Astrocyte of the spinal cord (primary cell): ENCODE measurements at places on chromosomes 1 and 21.
A peak's percentile ranks its signal among the peaks of the same experiment; 100 is the strongest.

DNA sequence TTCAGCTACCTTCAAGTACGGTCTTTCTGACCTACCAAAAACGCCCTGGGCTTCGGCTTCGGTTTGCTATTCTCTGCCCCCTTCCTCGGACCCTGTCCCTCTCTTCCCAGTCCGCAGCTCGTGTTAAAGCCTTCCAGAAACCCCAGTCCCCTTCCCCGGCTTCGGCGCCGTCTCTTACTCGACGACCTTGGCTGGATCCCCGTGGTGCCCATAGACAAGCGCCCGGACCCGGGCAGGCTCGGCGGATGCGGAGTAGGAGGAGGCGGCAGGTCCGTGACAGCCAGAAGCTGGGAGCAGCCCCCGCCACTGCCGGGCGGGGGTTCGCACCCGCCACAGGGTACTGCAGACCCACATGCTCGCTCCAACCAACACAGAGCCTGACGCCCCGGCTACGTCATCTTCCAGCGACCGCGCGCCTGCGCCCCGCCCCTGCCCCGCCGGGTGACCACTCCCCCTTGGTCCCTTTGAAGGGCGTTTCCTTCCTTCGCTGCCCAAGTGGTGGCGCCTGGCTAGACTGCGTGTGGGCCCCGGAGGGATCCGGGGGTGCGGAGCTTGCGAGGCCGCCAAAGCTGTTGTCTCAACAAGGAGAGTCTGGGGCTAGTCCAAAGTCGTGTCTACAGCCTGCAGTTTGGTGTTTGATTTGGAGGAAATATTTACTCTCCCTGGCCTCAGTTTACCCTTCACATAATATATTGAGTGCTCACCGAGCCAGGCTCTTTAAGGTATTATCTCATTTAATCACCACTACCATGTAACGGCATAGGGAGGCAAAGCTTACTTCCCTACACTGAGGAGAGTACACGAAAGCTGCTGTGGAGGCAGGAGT, at the start of gene MECR:
MECR (minus strand) TSS at position 382 of the 826 bp plus-strand sequence; CDS start at position 354, 28 bp downstream.
- peak; percentile 92 for DNase-seq

DNA sequence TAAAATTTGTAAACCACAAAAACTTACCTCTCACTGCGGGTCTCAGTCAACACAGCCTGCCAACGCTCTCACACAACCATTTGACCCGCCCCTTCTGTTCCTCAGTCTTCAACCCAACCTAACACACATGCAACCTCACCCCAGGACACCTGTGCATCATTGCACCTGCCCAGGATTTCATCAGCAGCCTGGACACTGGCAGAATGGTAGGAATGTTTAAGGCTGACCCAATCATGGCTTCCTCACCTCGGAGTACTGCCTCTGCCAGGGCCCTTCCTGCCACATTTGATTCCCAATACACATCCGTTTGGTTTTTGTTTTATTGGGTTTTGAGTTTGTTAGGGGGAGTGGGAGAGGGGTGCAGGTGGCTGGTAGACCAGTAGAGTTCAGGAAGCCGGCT, 40.7 kb downstream of the TOMM20 start:
- no peak for DNase-seq

GRCh38 chr21:42056996-42057689, 14.0 kb upstream of the UMODL1 start:
- DNase-seq, result peak; percentile 87

GRCh38 chr1:14094611-14095400, 394.8 kb downstream of the PRDM2 start:
- peak; percentile 7 for DNase-seq

DNA sequence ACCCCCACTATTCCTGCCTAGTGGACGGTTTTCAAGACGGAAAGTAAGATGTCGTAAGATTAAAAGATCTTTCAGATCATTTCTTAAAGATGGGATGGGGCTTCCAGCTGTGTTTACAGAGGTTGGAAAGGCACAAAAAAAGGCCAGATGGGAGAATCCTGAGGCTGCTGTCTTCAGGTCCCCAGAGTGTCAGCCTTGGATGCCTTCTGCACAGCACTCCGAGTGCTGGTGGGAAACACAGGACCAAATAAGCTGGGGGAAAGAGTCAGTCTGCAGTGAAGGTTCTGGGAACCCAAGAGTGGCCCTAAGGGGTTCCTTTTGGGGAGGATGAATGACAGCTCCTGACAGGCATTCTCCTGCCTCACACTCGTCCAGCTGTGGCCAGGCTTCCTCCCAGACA, 96.5 kb downstream of the COLGALT2 start:
- DNase-seq, result no peak

GRCh38 chr1:46948629-46949416, 7.5 kb upstream of the CYP4A11 start:
- DNase-seq, result peak; percentile 3

GRCh38 chr1:115090186-115090490, 835 bp upstream of the TSPAN2 start:
- no peak for DNase-seq

DNA sequence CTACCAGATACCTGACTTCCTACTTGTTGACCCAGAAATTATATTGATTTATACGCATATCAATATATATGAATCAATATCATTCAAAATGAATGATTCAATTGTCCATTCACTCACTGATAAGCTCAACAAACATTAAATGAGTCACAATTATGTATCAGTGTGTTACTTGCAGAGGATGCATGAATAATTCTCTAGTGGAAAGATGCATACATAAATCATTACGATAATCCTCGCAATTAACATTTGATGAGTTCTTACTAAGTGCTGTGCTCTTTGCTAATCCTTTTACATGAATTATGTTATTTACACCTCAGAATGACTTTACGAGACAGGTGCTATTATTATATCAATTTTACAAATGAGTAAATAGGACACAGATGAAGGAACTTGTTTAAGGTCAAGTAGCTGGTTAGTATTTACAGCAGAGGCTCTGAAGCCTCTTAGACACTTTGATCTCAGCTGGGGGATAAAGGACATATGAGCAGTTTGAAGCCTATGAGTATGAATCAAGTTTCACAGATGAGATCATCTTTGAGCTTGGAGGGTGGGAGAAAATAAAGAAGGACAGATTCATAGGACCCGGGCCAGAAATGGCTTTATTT, 112.8 kb upstream of the ADAMTS5 start:
- DNase-seq, result no peak

DNA sequence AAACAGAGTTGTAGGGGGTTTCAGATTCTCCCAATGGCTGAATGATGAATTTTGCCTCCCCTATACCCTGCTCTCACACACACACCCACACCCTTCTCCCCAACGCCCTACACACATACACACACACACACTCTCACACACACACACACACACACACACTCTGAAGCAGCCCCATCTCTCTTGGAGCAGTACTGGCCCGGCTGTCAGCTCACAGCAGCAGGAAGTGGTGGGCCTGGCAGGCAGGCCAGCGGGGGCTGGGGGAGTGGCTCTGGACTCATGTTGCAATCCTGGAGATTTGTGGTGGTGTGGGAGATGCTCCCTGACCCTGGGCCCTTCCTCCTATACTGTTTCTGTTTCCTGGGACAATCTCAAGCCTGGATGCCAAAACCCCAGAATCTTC, 2.2 kb downstream of the IKBKE start:
- peak; percentile 72 for DNase-seq

GRCh38 chr1:146039844-146040194, 18.3 kb upstream of the HJV start:
- DNase-seq, result no peak

DNA sequence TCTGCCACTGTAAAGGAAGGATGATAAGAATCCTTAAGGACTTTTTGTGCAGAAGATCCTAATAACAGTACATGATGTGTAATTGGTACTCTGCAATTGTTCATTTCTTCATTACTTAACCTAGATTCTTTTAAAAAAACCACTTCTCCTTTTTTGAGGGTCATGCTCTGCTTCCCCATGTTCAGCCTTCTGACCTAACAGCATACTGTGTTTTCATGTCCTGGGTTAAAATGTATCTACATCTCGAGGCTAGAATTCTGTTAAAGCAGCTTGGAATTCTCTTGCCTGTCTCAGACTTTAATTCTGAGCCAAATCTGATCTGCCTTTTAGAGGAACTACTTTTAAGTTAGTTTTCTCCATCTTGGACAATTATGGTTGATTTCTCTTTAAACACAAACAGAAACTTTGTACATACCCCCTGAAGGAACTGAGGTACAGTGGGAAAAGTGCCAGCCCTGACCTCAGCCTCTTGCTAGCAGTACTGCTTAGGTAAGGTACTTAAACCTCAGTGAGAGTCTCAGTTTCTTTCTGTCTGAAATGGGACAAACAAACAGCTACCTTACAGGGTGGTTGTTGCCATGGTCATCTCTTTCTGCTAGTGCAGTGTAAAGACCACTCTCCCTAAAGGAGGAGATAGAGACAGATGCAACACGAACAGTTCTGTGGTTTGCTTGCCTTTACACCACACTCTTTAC, 103.2 kb upstream of the DYNLT5 start:
- no peak for DNase-seq

- DNase-seq, result no peak
Observed at GRCh38 chr1:156768610-156769295, 1.4 kb downstream of the PRCC start.

DNA sequence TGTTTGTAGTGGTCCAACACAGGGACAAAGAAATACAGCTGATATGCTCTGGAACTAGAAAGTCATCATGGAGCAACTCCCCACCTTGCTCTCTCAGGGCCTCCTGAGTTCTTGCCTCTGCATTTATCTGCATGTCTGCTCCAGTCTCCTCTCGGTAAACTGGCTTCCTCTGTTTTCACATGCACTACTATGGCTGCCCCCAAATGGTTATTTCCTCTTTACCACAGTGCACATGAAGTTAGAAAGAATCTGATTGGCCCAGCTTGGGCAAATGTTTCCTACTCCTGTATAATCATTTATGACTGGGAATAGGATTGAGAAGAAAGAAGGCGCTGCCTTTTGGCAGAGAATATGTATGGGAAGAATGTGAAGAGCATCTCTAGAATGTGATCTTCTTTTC, 16.5 kb upstream of the PSMB2 start:
- no peak for DNase-seq

DNA sequence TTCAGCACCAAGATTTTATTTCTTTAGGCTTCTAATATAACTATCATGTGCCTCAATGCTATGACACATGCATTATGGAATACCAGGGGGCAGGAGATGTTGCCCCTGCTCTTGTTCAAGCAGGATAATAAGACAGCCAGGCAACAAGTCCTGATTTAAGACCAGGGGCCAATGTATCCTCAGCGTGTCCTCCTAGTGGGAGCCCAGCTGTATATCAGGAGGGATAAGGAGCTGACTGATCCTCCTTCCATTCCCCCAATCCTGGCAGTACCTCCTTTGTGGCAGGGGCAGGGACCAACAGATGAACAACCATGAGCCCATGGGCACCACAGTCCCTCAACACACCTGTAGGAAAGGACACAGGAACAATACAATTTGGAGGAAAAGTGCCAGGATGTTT, 29.3 kb downstream of the SORT1 start:
- no peak for DNase-seq

- no peak for DNase-seq
Observed at GRCh38 chr1:31069392-31069791, 3.9 kb upstream of the PUM1 start.

DNA sequence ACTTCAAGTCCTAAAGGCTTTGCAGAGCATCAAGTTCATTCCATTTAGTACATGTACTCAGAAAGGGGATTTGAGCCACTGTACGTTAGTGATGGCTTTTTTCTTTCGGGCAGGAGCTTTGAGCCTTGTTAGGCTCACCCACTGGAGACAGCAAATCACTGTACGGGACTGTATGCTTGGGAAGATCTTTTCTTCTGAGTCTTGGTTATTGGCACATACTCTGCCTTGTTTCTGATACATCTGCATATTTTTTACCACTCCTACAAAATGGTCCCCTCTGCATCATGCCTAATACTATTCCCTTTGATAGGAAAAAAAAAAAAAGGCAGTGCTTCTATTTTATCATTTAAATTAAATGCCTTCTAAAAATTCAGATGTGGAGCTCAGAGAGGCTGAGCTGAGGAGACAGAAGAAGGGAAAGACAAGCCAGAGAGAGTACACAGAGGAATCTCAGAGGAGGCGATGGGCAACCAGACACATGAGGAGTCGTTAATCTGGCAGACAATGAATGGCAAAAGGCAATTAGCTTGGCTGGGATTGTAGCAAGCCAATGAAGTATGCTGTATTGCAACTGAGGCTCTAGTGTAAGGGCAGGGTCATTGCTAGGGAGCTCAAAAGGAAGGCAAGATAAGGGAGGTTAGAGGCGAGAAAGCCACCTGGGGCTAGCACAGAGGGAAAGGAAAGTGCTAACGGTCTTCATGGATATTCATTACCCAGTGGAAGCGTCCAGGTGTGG, 39.4 kb downstream of the PHC2 start:
- no peak for DNase-seq

DNA sequence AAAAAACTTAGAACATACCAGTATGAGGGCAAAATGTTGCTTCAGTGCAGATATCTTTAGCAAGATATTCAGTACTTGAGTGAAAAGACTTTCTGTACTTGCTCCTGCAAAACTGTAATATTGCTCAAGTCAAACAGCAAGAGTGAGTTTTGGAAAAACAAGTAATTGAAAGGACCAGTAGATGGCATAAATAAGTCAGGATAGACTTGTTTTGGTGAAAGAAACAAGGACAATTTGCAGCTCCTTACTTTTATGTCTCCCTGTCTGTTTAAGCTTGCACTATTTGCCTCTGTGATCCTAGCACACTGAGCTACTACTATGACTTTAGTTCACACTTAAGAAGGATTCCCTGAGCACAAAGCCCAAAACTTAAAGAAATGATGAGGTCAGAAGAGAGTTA, 39.1 kb downstream of the IFI44 start:
- peak; percentile 68 for DNase-seq

DNA sequence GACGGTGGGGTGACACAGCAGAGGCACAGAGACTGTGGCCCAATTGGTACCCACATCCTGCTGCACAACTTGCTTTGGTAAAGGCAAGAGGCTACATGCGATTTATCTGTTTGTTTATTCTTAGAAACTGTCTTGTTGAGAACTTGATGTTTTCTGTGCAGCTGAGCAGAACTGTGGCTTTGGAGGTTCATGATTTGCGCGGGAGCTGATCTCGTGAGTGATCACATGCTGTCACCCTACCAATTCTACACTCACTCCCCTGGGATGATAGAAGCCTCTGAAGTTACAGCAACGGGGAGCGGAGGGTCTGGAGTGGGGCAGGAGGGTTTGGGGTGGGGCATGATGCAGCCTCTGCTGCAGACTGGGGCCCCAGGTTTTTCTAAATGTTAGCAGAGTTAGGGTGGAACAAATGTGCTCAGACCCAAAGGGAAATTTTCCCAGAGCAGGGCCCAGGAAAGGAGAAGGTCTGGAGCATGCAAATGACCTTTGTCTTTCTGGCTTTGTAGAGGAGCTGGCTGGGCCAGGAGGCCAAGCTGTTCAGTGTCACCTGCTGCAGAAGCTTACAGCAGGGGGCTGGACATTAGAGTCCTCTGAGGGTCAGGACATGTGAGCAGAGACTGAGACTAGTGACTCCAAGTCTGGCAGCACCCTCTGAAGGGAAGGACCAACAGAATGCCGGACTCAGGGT, 83.6 kb downstream of the GRIK3 start:
- DNase-seq, result no peak
